ENCODE measurements at places on chromosomes 3 and 15.

GRCh38 chr15:36392676-36393266 is 186.7 kb upstream of the CDIN1 start:
- no peak for DNase-seq

DNA sequence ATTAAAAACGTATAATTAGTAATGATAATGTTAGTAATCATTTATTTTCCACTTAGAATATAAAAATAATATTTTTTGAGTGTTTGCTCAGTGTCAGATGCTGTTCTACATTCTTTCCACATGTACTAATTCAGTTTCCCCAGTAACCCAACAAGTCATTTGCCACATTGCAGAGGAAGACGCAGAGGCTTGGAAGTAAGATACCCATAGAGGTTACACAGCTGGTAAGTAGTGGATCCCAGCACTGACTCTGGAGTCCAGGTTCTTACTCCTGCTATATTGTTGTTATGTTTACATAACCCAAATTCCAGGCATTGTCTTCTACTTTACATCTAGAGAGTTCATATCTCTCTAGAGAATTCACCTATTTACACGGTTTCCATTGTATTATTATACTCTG is 48.2 kb upstream of the MYO5C start:
- no peak for DNase-seq

GRCh38 chr3:27287052-27287451 is 82.1 kb downstream of the NEK10 start:
- DNase-seq: no peak

DNA sequence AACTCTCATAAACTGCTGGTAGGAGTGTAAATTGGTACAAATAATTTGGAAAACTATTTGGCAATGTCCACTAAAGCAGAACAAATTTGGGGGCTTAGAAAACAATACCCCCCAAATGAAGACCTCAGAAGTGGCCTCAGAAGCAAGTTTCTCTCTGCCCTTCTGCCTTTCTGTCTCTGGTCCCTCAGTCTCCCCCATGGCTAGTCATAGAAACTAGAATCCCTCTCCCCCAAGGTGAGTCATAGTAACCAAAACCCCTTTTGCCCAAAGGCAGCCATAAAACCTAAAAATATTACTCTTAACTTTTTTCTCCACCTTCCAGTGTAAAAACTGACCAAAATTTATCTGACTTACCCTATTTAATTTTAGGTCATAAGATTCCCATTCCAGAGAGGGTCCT is 350.7 kb upstream of the LRRC3B start:
- DNase-seq: no peak

GRCh38 chr3:180278583-180279188 is 241.9 kb upstream of the PEX5L start:
- DNase-seq: no peak

- DNase-seq: no peak
Observed at GRCh38 chr3:78088006-78088405, 1048.1 kb downstream of the ROBO2 start.

DNA sequence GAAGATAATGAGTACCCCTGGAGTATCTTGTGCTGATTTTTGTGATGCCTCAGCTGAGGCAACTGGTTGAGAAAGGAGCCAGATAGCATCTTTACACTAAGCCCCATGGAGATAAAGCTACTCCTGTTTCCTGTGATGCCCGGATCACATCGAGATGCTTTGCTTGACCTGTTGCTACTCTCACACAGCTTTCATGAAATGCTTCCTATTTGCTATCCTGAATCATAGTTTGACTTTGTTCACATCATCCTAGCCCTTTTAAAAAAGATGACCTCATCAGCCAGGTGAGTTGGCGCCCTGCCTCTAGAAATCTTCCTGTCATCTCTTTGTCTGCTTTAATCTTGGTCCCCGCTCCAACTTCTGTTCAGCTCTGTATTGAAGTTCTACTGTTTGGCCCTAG is 409.6 kb upstream of the TBL1XR1 start:
- no peak for DNase-seq

DNA sequence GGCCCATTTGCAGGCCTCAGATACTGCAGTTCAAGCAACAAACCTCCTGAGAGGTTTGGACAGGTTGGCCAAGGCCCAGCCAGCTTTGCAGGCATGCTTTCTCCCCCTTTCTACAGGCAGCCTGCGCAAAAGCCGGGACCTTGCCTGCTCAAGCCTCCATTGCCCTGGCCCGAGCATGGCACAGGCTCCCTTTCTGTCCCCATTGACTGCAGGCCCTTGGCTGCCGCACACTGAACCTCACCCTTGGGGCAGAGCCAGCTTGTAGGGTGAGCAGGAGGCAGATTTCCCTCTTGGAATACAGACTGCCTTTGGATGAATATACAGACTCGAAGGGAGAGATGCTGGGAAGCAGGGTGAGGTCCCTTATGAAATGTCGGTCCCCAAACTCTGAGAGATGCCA is 461.7 kb upstream of the PROK2 start:
- DNase-seq: no peak

GRCh38 chr3:189822726-189823125 is 191.5 kb downstream of the TP63 start:
- no peak for DNase-seq

GRCh38 chr3:32399030-32399620 is 7.5 kb downstream of the CMTM7 start:
- peak; percentile 52 for DNase-seq

DNA sequence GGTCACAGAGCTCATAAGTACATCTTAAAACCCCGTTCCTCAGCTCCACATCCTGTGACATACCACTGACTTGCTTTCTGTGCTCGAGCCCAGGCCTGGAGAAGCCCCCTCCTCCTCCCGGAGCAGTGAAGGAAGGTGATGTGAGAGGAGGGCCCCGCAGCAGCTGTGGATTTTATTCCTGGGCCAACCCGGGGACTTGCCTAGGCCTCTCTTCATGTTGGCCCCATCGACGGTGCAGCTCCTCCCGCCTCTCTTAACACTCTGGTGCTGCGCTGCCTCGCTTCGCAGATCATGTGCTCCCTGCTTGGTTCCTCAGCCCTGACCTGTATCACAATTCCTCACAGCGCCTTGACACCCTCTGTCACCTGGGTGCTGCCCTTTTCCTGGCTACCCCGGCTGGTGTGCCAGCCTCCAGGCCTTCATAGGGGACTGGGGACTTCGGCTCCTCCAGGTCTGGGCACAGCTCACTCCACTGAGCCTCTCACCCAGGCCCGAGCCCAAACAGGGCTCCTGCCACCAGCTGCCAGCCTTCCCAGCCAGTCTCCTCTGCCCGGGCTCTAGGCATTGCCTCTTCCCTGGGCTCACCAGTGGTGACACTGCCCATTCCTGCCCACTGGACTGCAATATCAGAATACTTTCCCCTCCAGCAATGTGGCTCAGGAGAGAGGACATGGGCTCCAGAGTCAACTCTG is 21.5 kb downstream of the MAGEF1 start:
- DNase-seq: no peak

DNA sequence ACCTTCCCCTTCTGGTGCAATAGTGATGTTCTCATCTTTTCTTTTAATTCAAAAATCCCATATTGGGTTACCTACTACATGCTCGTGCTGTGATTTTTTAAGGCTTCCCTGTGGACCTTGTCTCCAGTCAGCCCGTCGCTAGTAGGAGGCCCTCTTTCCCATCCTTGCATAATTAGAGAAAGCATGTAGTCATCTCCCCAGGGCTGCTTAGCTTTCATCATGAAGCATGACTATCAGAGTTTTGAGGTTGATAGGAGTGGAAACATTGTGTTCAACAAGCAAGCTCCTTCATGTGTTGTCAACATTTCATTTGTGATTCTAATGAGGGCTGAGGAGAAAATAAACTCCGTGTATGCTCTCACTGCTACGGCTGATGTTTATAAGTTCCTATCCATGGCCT is 8.7 kb upstream of the LRTM1 start:
- peak; percentile 52 for DNase-seq

GRCh38 chr3:31288641-31289100 is 244.1 kb upstream of the STT3B start:
- DNase-seq: peak; percentile 5

- peak; percentile 72 for DNase-seq
Observed at GRCh38 chr3:115644391-115644790, 21.1 kb downstream of the GAP43 start.

GRCh38 chr3:60737633-60738399 is 513.4 kb downstream of the FHIT start:
- DNase-seq: no peak

DNA sequence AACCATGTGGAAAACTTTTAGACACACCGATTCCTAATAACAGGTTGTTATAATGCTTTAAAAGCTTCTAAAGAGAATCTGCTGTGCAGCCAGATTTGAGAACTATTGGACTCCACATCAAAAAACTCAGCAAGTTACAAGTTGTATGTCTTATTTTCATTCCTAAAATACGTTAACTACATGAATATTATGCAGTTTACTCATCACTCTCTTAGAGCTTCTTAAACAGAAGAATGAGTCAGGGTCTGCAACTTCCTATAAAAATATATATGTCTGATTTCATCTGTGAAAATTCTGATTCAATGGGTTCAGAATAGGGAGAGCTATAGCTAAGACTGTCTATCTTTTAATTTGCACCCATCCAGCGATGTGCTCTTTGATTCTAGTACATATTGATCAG is 244.2 kb upstream of the EPHA3 start:
- DNase-seq: peak; percentile 46

DNA sequence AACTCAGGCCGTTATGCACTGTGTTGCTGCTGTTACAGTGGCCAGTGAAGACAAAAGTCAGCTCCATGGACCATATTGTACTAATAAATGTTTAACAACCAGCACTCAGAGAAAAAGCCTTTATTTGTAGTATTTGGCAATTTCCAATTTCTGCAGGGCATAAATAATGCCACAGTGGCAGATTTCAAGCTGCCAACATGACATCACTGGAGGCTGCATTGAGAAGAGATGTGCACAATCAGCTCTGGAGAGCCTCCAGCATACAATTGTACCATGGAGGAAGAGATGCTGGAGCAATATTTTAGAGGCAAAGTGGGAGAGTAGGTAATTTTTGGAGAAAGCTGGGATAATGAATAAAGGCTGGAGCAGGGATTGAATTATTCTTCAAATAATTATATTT is 9.7 kb upstream of the ALCAM start:
- no peak for DNase-seq

DNA sequence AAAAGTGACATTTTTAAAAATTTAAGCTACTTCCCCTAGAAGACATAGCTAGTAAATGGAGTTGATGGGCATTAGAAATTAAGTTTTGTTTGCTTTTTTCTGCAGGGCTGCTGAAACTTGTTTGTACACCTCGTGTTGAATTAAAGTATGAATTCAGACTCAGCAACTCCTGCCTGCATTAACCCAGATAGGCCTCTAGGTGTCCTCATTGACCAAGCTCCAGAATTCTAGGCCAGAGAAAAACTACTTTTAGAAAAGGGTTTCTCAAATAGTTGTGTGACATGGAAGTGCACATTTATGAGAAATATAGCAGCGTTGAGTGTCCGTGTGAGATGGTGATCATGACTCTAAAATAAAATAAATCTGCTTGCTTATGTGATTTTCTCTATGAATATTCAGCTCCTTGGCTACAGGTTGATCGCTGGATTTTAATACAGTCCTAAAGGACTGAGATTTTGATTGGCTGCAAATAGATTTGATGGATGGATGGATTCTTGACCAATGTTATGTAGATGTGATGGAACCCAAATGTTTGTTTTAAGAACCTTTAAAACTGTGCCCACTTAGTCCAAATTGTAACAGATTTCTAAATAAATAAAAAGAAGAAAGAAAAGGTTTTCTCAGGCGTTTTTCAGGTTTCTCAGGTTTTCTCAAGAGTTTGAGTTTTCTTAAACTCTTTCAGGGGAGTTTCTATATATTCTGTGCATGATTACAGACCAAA is 39.4 kb upstream of the LMOD3 start:
- DNase-seq: peak; percentile 51

- DNase-seq: peak; percentile 96
Observed at GRCh38 chr3:101902041-101902440, 52.7 kb downstream of the NFKBIZ start.

- DNase-seq: peak; percentile 7
Observed at GRCh38 chr3:47685037-47685436, 96.7 kb downstream of the SMARCC1 start.

GRCh38 chr3:65587650-65588439 is 450.9 kb downstream of the MAGI1 start:
- DNase-seq: no peak

Data from fibroblast of skin of right quadriceps (primary cell).